ENCODE measurements at places on chromosomes 1 and 21.

- no peak for DNase-seq
These were observed 127.9 kb downstream of the ZNF326 start for GRCh38 chr1:90122654-90123340.

GRCh38 chr1:10608690-10609089 lies 133.9 kb downstream of the PEX14 start:
- no peak for DNase-seq

DNA sequence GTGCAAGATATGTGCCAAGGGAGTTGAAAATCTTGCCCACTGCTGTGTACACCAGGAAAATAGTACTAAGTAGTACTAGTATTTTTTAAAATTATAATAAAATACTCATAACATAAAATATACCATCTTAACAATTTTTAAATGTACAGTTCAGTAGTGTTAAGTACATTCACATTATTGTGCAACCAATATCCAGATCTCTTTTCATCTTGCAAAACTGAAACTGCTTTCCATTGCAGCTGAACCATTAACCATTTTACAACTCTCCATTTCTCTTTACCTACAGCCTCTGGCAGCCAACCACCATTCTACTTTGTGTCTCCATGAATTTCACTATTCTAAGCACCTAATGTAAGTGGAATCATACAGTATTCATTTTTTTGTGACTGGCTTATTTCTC lies 19.3 kb upstream of the RAB3GAP2 start:
- no peak for DNase-seq

GRCh38 chr21:14787312-14787711 lies 241.2 kb upstream of the SAMSN1 start:
- DNase-seq = no peak

- no peak for DNase-seq
These were observed 109.8 kb downstream of the RAVER2 start for GRCh38 chr1:64854674-64855073.

DNA sequence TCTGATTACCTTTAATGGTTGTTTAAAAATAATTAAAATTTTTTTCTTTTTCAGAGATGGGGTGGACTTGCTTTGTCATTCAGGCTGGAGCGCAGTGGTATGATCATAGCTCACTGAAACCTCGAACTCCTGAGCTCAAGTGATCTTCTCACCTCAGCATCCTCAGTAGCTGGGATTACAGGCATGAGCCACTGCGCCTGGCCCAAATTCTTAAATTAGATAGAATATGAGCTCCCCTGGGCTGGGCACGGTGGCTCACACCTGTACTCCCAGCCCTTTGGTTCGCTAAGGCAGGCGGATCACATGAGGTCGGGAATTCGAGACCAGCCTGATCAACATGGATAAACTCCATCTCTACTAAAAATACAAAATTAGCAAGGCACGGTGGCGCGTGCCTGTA lies 17.0 kb downstream of the CERS2 start:
- DNase-seq = no peak

GRCh38 chr1:46301406-46301807 lies 2.0 kb downstream of the LRRC41 start:
- no peak for DNase-seq

Measured in substantia nigra (tissue), 51 donors.